ENCODE measurements at places on chromosomes 7 and 10.

DNA sequence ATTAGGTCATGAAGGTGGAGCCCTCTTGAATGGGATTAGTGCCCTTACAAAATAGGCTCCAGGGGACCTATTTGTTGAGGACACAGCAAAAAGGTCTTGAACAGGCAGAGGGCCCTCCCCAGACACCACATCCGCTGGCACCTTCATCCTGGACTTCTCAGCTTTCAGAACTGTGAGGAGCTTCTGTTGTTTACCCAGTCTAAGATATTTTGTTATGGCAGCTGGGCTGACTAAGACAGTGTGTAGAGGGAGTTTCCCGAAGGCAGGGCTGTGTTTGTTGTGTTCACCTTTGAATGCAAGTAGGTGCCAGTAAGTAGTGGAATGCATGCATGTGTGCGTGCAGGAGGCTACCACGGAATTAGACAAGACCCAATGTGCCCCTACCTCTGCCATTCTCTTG, 106.7 kb downstream of the PTPRE start:
- no peak for DNase-seq

- DNase-seq, result no peak
Measured at GRCh38 chr10:80561950-80562349, 24.2 kb downstream of the SH2D4B start.

- DNase-seq, result no peak
Measured at GRCh38 chr10:46227936-46228562, 58.7 kb upstream of the ANTXRL start.

DNA sequence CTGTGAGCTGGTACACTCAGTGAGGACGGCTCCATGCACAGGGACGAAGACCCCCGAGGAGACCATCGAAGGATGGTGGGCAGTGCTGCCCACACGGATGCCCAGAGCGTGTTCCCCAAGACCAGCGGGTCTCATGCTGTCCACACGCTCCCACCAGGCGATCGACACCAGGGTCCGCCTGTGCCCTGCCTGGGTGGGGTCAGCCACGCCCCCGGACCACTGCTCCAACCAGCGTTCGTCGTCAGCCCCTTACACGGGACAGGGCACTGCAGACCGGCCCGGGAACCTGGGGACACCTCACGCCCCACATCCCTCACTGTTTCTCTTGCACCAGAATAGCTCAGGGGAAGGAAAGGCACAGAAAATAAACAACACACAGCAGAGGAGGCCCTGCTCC, 223.5 kb downstream of the DNAJB6 start:
- no peak for DNase-seq

- peak; percentile 22 for DNase-seq
Measured at GRCh38 chr10:42960491-42960990, 116.3 kb upstream of the RET start.

DNA sequence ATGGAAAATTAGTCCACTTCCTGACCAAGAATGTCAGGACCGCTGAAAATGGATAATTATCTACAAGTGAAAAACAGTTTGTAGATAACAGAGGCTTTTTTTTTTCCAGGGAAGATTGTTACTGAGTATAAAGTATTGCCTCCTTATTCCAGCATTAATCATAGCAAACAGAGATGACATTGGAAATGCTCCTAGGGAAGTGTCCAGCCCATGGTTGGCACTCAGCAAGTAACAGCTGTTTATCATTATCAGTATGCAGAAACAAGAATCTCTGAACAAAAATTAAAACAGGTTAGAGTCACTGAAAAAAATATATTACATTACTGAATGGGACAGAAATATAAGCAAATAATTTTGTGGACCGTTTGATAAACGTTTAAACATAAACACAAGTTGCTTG, 14.6 kb downstream of the FGL2 start:
- DNase-seq, result no peak

GRCh38 chr10:3106928-3107425, 39.6 kb downstream of the PFKP start:
- no peak for DNase-seq

GRCh38 chr7:151181011-151181431, 6.0 kb downstream of the ASB10 start:
- no peak for DNase-seq

GRCh38 chr10:132679217-132679595, 106.7 kb downstream of the NKX6-2 start:
- DNase-seq, result no peak

- DNase-seq, result no peak
Measured at GRCh38 chr10:123144697-123145541, 3.0 kb upstream of the HMX2 start.

DNA sequence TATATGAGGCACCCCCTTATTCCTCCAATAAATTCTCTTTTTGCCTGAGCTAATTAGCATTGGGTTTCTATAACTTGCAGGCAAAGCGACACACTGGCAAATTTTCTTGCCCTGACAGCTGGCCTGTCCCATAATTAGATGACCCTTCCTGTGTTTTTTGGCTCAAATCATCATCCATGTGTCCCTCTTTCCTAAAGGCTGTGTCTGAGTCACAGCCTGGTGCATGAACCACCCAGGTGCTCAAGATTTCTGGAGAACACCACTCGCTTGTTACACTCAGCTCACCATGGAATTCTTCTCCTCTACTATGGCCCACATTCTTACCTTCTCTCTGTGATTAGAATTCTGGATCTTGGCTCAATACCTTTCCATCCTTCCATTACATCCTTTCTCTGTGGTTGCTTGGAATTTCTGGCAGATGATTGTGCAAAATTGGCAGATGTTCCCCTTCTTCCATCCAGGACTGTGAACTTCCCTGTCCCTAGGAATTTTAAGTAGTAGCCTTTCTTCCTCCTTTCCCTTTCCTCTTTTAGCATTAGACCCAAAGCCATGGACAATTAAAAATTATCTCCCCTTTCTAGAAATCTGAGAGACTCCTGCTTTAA, 116.0 kb upstream of the ANKRD1 start:
- DNase-seq, result no peak
